AG09319 (cell line): ENCODE measurements at places on chromosomes 11 and 22.

DNA sequence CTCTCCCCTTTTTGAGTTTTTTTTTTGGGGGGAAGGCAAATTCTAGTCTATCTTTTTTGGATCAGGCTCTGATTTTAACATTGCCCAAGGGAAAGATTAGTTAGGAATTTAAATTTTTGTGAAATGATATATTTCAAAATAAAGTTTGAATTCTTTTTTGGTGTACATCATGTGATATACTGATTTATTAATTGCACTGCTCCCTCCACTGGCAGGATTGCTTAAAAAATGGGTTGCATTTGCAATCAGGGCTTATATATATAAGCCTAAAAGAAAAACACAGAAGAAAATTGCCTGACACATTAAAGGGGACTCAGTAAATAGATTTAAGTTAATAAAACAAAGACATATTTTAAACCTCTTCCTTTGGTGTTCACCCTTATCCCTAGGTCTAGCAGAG is 1.2 kb downstream of the DYNC2H1 start:
- DNase-seq: no peak

- DNase-seq: no peak
Measured at GRCh38 chr11:94469416-94469815, 24.2 kb downstream of the MRE11 start.

DNA sequence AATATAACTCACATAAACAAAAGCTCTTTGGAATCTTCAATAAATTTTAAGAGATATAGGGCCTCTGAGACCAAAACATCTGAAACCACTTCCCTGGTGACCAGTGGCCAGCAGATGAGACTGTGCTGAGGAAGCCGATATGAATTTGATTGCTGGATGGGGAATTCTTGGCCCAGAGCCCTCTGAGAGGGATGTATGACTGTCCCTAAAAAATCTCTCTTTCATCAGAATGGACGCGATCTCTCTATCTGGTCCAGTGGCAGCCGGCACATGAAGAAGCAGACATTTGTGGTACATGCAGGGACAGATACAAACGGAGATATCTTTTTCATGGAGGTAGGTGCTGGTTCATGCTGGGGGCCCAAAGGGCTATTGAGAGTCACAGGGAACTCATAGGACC is 37.5 kb downstream of the MYBPC3 start:
- no peak for DNase-seq

DNA sequence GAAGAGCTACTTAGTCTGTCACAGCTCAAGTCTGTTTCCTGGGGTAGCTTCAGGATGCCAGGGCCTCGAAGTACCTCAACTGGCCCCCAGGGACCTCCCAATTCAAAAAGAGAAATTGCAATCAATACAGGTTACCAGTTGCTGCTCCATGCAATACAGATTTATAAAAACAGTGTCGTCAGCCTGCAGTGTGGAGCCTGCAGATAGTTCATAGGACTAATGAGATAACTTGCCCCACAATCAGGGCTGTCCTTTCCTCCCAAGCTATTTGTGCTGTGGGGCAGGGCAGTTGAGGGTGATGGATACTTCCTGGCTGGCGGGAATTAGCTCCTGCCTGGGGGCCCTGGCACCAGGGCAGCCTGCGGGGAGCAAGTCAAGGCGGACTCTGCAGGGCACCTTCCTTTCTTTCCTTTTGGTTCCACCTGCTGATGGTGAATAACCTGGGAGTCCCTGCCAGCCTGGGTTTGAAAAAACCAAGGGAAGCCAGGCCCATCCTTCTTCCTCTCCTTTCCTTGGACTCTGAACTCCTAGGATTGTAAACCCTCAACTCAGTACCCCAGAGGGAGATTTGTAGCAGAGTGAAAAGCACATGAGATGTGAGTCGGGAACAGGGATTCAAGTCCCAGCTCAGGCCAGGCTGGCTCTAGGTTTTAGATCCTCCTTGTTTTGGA is 216.6 kb downstream of the CEP164 start:
- no peak for DNase-seq

DNA sequence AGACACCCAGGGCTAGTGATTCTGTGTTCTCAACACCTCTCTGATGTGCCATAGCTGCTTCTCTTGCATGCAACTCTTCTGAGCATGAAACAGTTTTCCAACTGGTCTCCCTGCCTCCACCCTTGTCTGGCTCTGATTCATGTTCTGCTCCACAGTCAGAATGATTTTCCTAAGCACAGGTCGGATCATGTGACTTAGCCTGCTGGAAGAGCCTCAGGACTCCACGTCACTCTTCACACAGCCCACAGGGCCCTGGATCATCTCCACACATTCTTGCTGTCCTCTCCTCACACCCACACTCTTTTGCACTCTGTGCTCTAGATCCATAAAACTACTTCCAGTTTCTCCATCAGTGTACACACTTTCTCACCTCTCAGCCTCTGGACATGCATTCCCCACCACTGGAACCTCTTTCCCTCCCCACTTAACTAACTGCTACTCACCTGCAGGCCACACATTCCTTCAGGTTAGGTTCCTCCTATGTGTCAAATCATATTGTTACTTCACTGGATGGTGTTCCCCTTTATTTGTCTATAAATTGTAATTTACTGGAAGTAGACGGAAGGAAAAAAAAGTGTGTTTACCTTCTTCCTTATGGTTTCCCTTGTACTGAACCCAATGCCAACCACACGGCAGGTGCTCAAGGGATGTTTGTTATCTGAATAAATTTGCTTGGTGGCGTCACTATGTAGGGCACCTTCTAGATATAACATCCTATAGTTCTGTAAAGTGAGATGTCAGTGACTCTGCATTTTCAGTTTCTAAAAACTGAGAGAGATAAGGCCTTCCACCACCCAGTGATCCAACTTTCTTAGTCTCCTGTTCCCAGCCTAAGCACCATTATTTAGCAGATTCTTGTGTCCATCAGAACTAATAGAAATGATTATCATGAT is 133.7 kb downstream of the ETS1 start:
- peak; percentile 86 for DNase-seq

DNA sequence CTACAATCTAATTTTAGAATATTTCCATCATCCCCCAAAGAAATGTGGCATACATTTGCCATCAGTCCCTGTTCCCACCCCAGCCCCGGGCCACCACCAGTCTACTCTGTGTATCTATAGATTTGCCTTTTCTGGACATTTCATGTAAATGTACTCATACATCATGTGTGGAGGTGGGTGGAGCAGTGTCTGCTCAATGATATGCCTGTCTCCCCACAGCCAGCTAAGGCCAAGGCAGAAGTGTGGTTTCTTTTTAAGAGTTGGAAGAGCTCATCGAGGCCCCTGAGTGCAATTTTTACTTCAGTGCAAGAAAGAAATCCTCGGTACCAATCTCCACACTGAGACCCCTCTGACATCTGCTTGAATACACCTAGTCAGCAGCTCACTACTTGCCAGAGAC is 80.5 kb downstream of the TP53I11 start:
- no peak for DNase-seq

DNA sequence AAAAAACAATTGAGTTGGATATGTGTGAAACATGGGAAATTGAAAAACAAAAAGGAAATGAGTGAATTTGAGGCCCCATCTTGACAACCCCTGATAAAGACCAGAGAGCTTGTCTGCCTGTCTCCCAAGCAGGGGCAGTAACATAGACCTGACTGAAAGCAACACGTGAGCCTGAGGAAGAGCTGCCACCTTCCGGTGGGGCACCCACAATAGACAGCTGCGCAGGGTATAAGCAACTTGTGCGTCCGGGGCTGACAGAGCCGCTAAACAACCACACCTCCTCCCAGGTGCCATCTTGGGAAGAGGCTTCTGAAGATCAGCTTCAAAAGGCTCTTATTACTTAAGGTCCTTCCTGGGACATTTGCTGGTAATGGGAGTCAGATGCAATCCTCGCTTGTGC is 166.8 kb downstream of the NTM start:
- no peak for DNase-seq

DNA sequence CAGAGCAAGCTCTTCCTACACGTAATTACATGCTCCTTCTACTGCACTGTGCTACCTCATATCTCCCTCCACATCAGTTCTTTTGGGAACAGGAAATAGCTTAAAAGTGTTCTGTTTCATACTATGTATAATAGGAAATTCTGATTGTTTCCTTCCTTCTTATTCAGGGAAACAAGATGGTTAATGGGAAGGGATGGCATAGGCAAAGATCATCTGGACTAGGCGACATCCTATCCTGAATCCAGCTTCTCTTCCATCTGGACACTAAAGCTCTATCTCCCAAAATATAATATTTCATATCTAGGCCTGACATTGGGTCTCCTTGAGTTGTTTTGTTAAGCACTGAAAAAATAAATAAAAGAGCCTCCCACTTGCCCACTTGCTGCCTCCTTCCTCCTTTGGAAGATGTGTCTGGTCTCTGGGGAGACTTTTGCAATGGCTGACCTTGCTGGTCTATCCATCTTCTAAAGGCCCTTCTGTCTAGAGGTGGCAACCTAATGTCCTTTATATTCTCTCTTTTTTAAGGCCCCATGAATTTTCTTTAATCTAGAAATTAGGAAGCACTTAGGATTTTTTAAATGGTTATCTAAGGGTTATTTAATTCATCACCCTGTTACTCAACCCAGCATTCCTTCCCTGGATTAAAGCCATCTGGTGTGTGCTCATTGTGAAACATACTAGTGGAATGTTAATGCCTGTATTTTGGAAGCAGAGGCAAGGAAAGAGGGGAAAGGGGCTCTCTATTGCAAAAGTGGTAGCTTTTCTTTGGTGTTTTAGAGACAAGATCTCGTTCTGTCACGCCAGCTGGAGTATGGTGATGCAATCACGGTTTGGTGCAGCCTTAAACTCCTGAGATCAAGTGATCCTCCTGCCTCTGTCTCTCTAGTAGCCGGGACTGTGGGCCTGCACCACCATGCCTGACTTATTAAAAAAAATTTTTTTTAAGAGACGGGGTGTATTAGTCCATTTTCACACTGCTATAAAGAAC is 20.6 kb downstream of the CLMP start:
- DNase-seq: peak; percentile 95

- DNase-seq: no peak
Measured at GRCh38 chr11:121408830-121409229, 43.3 kb upstream of the SORL1 start.

GRCh38 chr11:102891736-102892135 is 17.0 kb upstream of the MMP12 start:
- DNase-seq: no peak

GRCh38 chr11:132158091-132158490 is 787.7 kb downstream of the NTM start:
- DNase-seq: no peak

- DNase-seq: no peak
Measured at GRCh38 chr22:30823015-30823370, 128.3 kb downstream of the OSBP2 start.

- DNase-seq: no peak
Measured at GRCh38 chr11:92771701-92772100, 197.8 kb upstream of the MTNR1B start.

- no peak for DNase-seq
Measured at GRCh38 chr11:96063053-96063452, 139.1 kb upstream of the MTMR2 start.

GRCh38 chr11:1645357-1645821 is 15.8 kb downstream of the KRTAP5-5 start:
- DNase-seq: no peak

- no peak for DNase-seq
Measured at GRCh38 chr11:119266517-119267255, 50.2 kb downstream of the MCAM start.

GRCh38 chr11:745428-745827 is 1.8 kb upstream of the TALDO1 start:
- no peak for DNase-seq

DNA sequence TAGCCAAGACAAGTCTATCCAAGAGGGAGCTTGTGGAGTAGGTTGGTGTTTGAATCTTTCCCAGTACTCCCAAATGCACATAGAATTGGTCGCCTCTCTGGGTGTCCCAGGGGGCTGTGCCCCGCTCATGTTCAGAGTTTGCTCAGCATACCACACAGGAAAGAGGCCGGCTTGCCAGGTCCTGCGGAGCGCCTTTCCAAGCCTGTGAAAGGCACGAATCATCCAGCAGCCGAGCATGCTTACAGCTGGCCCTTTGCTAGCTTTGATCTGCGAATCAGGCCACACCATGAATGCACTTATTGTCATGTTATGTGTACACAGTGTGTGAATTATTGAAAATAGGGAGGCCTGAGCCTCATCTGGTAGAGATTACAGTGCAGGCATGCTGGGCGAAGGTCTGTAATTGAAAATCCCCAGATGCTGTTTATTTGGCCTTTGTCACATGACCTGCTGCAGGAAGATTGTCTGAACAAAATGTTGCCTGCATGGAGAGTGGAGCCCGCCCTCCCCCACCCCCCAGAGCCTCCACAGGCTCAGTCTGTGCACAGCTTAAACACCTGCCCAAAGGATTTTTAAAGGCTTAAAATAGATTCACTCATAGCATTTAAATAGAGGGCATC is 163.3 kb upstream of the RASSF10 start:
- DNase-seq: no peak

GRCh38 chr11:118265954-118266353 is 1.9 kb upstream of the MPZL2 start:
- no peak for DNase-seq

GRCh38 chr11:120179057-120179672 is 31.7 kb upstream of the OAF start:
- no peak for DNase-seq

- peak; percentile 90 for DNase-seq
Measured at GRCh38 chr11:73257342-73258103, 14.6 kb upstream of the P2RY6 start.

DNA sequence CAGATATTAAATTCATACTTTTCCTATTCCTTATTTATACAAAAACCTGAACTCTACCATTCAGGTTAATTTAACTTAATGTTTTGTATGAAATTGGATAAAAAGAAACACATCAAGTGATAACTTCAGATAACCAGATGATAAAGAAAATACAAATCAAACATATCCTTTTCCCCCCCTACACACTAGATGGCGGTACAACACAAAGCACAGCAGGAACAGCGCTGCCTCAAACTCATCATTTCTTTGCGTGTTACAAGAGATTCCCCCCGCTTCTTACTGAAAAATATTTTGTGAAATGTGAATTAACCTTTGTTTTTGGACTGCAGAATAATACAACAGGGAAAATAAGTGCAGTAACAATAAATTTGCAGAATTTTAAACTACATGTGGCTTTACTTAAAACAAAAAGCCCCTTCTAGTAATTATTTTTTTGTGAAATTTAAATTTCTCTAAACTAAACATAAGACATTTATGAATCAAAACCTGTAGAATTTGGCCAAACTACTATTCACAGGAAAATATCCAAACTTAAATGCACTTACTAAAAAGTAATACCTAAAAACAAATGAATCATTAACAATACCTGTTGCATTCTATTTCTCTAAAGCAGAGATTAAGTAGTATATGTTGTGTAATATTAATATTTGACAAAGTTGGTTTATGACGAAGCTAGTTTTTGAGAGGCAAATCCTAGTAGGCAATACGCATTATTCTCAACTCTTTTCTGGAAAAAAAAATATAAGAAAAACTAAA is 74.4 kb downstream of the ARHGAP32 start:
- peak; percentile 62 for DNase-seq

- no peak for DNase-seq
Measured at GRCh38 chr11:801097-801780, 3.2 kb upstream of the SLC25A22 start.

DNA sequence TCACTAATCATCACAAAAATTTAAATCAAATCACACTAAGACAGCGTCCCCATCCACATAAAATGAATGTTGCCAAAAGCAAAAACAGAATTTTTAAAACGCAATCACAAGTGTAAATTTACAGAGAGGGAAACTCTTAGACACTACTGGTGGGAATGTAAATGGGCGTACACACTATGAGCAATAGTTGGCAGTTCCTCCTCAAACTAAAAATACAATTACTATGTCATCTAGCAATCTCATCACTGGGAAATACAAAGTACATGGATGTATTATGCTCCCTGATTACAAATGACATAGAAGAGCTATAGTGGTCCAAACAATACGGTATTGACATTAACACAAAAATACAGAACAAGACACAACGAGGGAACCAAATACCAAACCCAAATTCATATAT is 8.7 kb upstream of the RGL4 start:
- DNase-seq: no peak
